Activated naive CD4-positive, alpha-beta T cell treated with anti-CD3 and anti-CD28 coated beads, Interleukin-2, amount 50 U/mL, for 72 hours (primary cell): ENCODE measurements at places on chromosomes 16 and 17.

DNA sequence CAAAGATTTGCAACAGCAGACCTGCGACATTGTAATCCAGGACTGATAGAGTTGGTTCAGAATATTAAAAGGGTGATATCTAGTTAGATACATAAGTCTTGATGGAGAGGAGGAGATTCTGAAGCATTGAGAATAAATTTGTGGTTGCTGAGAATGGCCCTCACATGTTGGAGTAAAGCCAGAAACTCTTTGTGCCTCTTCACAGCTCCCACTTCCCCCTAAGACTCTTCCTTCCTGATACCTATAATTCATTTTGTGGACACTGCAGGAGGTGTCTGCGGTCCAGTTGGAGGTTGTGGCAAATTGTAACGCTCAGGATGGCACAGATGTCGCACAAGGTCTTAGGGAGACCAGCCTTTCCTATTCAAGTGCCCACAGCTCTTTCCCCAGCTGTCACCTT is 17.5 kb downstream of the WWOX start:
- no peak for DNase-seq

DNA sequence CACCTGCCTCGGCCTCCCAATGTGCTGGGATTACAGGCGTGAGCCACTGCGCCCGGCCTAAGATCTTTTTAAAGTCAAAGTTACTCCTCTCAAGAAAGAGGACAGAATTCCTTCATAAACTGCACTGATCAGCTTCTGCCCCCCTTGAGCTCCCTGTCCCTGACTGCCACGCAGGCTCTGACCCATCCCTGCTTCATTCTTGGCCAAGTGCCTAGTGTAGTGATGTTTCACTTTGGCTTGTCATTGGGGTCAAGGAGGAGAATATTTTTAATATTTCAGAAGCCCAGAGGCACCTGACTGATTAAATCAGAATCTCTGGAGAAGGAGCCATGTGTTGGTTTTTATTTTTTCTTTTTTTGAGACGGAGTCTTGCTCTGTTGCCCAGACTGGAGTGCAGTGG is 9.1 kb downstream of the MRM1 start:
- no peak for DNase-seq

DNA sequence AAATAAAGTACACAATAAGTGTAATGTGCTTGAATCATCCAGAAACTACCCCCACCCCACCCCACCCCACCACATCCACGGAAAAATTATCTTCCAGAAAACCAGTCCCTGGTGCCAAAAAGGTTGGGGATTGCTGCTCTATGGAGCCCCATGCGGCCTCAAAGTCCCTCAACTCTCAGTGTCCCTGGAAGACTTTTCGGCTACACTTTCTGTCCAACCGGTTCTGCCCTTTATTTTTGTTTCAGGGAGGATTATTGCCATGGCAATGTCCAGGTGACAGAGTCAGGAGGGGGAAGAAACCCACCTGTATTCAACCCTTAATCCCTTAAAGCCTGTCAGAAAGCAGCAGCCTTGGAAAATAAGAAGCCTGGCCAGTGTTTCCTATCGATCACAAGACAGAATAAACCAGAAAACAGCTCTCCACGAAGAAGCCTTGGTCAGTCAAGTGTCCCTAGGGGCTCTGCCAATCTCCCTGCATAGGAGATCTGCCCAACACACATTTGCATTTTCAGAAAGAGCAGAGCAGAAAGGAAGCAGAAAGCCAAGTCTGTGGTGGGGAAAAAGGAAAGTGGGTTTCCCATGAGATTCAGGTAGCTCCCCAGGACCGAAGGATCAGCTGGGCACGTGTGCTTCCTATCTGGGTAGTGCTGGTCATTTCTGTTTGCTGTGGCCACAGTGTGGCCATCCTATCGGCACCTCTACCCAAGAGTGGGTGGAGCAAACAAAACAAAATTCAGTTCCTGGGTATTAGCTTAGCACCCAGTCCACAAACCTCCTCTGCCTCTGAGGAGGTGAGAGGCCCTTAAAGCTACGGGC is 342.7 kb downstream of the SOX9 start:
- DNase-seq: no peak

GRCh38 chr17:51029568-51030463 is 90.9 kb downstream of the SPAG9 start:
- no peak for DNase-seq

- no peak for DNase-seq
These were observed 69.0 kb upstream of the BCAR1 start for GRCh38 chr16:75320435-75320834.

DNA sequence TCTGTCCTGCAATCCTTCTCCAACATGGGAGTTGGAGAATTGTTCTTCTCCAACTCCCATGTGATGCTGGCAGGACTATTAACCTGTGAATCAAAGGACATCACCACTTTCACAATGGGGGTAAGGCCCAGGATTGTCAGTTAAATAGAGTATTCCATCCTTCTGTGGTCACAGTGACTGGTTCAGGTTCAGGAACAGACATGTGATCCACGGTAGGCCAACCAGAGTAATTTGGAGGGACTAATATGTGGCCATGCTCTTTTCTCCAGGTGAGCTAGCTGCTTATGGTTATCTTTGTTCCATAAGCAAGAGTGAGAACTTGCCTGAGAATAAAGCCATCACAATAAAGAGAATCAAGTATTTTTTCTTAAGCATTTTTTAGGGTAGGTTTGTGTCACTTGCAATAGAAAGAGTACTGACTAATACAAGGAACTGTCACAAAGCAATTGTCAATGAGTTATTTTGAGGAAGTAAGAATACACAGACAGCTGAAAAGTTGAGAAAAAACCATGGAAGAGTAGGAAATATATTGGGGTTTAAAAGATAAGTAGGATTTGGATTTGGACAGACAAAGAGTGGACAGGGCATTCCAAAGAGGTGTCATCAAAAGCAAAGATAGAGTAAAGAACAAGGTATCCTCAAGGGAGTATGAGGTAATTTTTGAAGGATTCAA is 63.4 kb downstream of the BRIP1 start:
- DNase-seq: no peak

DNA sequence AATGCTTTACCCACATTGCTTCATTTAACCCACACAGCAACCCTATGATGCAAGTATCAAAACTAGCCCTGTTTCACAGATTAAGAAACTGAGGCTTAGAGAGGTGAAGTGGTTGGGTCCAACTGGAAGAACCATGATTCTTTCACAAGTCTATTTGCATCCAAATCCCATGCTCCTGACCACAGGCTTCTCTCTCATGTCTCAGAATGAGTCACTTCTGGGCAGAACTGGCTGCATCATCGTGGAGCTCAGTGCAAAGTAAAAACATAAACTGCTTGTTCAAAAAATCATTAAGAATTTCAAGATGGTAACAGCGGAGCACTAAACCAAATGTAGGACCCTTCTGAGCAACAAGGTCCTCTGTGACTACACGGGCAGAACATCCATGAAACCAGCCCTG is 20.2 kb upstream of the CES1 start:
- DNase-seq: no peak

DNA sequence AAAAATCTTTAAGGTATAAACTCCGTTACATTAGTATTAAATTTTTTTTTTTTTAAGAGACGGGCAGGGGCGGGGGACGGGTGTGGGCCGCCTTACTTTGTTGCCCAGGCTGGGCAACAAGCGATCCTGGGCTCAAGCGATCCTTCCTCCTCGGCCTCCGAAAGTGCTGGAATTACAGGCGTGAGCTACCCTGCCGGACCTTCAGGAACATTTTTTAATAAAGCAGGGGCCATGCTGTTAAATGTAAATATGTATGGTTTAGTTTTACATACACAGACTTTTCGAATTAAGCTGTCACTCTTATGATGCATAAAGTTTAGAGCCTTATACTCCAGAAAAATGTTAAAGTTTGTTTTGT is 2.4 kb downstream of the PPM1D start:
- no peak for DNase-seq
